ENCODE measurements at places on chromosomes 2 and 18. TPM values are rescaled to one million over a fixed set of nuclear protein-coding genes. Genes with fewer than 3 reads are reported as not detected.

The AGXT gene
- 90.8 TPM for total RNA-seq

The RIT2 gene
- not detected for total RNA-seq

The C2orf81 gene
- 0.32 TPM for total RNA-seq

The NEU2 gene
- not detected for total RNA-seq

The IL1F10 gene
- total RNA-seq, result not detected

The DYSF gene
- total RNA-seq, result 2.8 TPM

The SLC23A3 gene
- 1.4 TPM for total RNA-seq

The EPC2 gene
- total RNA-seq, result 37.8 TPM

The SFT2D3 gene
- 10.2 TPM for total RNA-seq

The DSEL gene
- 15.7 TPM for total RNA-seq

The REG3G gene
- not detected for total RNA-seq

The PAPOLG gene
- total RNA-seq, result 14.4 TPM

The KCNS3 gene
- total RNA-seq, result 5.1 TPM

The ADGRF3 gene
- total RNA-seq, result 0.40 TPM

The EVX2 gene
- 3.7 TPM for total RNA-seq

The MBP gene
- 21.0 TPM for total RNA-seq

The RFX8 gene
- total RNA-seq, result not detected

The ARMC9 gene
- total RNA-seq, result 22.5 TPM

The CARF gene
- 13.7 TPM for total RNA-seq

The PLCD4 gene
- total RNA-seq, result 0.52 TPM

The C2orf92 gene
- total RNA-seq, result 2.1 TPM

The ZAP70 gene
- total RNA-seq, result 1.4 TPM

The RGPD6 gene
- 51.8 TPM for total RNA-seq

The ZSWIM2 gene
- total RNA-seq, result not detected

The RAB6C gene
- total RNA-seq, result 0.04 TPM

The FRZB gene
- 72.9 TPM for total RNA-seq

The PSMD14 gene
- 71.0 TPM for total RNA-seq

The PPP1R1C gene
- 0.40 TPM for total RNA-seq
